PC-3 (cell line): ENCODE measurements at places on chromosomes 6 and 20.

DNA sequence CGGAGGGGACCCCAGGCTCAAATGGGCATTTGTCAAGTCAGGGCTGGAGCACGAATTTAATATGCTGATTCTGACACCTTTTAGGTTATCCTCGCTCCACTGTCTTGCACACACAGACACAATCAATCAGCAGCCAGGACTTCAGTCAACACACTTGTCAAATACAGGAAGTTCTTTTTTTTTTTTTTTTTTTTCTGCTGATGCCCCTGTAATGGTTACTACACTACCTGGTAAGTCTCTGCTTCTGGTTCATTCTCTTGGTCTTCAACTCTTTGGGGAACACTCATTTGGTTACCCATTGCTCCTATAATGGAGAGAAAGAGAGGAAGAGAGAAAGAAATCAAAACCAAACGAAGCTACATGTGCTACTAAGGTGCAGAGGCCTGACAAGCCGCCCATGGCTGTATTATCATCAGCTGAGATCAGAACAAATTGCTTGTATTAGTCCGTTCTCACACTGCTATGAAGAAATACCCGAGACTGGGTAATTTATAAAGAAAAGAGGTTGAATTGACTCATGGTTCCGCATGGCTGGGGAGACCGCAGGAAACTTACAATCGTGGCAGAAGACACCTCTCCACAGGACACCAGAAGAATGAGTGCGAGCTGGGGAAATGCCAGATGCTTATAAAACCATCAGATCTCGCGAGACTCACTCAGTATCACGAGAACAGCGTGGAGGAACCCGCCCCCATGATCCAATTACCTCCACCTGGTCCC, 11.8 kb downstream of the BCAS1 start:
- no peak for DNase-seq

- no peak for DNase-seq
Measured at GRCh38 chr20:47243003-47243402, 113.5 kb downstream of the ZMYND8 start.

- no peak for DNase-seq
Measured at GRCh38 chr6:100879317-100879716, 1.8 kb downstream of the ASCC3 start.

DNA sequence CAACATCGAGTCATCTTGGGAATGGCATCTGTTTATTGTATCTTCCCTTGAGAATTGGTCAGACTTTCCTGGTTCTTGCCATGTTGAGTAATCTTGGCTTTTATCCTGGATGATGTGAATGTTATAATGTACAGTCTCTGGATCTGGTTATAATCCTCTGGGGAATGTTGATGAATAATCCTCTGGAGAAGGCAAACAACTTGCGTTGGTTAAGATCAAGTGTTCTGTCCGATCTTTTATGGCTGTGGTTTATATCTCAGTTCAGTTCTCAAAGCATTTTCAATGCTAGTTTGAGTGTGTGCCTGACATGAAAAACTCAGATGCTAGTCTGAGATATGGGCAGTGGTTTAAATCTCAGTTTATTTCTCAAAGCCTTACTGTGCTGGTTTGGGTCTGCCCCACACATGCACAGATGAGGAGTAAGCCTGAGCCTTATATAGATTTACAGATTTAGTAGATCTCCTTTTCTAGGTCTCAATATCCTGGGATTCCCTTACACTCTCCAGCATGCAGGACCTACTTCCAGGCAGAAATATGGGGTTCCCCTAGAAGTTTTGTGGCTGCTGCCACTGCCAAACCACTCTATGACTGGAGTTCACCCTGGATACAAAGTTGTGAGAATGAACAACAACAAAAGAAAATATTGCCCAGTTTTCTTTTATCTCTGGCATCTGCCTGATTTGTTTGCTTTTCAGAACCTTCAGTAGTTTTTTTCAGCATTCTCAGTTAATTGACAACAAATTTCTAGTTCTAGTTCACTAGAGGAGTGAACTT, 191.8 kb upstream of the MAN1A1 start:
- DNase-seq = peak; percentile 91

- DNase-seq = no peak
Measured at GRCh38 chr6:40556023-40556422, 31.1 kb downstream of the LRFN2 start.

- DNase-seq = no peak
Measured at GRCh38 chr6:127533011-127533410, 13.9 kb upstream of the MTCL3 start.

DNA sequence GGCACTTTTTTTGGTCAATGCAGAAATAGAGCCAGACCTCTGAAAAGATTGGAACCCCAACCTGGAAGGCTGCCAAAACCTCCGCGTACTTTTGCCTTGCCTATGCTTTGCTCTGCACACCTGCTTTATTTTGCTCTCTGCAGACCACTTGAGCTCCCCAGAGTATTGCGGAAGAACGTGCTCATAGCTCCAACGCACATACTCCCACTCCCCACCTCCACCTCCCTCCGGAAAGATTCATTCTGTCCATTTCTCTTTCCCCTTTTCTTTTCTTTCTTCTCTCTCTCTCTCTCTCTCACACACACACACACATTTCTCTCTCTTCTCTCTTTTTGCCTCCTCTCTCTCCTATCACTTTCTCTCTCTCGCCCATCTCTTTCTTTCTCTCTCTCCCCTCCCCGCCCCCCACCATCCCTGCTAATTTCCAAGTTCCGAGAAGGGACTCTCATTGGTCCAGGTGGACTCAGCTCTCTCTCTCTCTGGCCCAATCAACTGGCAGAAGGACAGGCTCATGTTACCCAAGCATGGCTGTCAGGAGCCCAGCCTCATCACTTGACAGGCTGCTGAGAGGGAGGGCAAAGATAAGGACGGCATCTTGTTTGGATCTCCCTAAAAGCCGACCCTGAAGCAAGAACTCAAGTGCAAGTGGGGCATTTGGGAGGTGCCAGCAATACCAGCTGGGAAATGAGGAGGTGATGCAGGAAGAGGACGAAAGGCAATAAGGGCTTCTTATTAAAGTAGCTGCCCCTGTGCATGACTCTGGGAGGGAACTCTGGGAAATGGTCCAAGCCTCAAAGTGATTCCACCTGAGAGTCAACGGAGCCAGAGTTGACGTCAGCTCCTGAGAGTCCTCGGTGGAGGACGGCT, 246.1 kb downstream of the LY86 start:
- peak; percentile 51 for DNase-seq

GRCh38 chr6:89357390-89357789, 4.9 kb upstream of the UBE2J1 start:
- no peak for DNase-seq

- DNase-seq = no peak
Measured at GRCh38 chr6:144617708-144618107, 332.6 kb downstream of the UTRN start.

- DNase-seq = no peak
Measured at GRCh38 chr20:37230200-37230599, 31.4 kb downstream of the GHRH start.

DNA sequence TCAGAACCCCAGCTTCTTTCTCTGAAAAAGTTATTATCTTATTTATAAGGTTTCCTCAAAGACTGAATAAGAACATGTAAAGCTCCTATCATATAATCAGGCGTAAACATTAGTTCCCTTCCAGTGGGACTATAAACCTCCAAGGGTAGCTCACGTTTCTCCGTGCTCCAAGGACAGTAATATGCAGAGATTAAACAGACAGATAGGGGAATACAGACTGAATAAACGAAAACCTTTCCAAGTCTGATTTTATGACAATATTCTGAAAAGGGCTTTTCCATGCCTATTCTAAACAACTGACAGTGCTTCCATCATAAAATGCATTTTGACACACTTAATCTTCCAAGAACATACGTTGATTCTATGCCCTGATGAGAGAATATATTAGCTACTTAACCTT, 22.8 kb downstream of the BACH2 start:
- DNase-seq = no peak

DNA sequence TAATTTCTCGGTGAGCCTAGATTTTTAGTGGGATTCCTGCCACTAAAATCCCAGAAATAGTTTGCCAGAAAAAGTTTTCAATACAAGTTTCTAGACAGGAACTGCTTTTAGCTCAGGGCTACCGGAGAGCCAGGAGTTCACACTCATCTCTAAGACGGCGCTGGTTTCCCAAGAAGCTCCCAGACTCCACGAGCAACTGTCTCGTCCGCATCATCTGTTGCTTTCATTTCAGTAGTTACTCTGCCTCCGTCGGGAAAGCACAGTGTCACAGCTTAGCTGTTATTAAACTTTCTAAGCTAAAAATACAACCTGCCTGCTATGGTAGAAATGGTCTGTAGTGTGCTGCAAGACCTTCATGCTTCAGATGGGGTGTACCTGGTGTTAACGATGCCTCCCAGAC, 197.3 kb upstream of the SNX9 start:
- DNase-seq = no peak

DNA sequence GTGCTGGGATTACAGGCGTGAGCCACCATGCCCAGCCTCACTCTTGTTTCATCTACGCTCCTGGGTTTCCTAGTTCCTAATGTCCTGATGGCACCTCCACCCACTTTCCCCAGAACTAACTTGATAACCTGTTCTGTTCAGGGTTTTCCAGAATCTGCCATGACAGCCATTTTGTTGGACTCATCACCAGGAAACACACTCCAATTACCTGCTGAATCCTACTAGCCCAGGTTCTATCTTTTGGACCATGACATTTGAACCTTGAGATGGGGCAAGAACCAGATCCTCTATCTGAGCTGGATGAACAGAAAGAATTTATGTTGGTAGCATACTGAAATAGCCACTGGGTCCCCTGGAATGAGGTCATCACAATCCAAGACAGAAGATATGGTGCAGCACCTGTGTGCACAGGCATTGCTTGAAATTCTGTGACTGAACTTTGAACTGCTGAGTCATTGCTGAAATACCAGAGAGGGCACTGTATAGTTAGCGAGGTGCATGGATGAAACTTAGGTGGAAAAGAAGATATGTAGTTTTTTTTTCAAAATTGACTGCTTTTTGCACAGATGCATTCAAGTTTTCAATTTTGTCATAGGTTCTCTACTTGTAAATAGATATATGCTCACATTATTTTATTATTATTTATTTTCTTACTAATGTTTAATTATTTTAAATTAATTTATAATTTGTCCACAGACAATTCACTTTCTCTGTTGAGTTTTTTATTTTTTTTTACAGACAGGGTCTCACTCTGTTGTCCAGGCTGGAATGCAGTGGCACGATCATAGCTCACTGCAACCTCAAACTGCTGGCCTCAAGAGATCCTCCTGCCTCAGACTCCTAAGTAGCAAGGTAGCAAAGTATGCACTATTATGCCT, 42.8 kb upstream of the TASP1 start:
- DNase-seq = peak; percentile 34

- DNase-seq = no peak
Measured at GRCh38 chr20:19812056-19812455, 54.0 kb downstream of the RIN2 start.
